GM23248 (cell line): ENCODE measurements at places on chromosomes 2 and 18.

DNA sequence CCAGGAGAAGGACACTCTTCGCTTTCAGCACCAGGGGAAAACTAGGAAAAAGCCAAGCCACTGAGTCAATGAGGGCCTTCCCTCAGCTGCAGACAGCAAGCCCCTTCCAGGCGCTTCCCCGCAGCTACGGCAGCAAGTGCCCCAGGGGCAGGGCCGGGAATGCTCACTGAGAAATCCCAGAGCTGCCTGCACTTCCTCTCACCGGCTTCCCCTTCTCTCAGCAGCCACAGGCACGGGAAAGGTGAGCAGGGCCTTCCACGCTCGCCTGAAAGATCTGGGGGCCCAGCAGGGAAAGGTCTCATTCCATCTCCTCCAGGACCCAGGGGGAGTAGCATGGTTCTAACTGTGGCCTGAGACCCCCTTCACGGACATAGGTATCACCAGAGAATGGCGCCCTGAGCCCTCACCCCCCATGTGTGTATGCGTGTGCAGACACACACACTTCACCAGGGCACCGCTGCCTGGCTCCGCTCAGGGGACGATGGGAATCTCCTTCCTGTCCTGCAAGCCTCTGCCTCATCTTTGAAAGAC lies 29.6 kb upstream of the FOSL2 start:
- DNase-seq = no peak

GRCh38 chr2:138452324-138452723 lies 49.2 kb upstream of the SPOPL start:
- DNase-seq = no peak

DNA sequence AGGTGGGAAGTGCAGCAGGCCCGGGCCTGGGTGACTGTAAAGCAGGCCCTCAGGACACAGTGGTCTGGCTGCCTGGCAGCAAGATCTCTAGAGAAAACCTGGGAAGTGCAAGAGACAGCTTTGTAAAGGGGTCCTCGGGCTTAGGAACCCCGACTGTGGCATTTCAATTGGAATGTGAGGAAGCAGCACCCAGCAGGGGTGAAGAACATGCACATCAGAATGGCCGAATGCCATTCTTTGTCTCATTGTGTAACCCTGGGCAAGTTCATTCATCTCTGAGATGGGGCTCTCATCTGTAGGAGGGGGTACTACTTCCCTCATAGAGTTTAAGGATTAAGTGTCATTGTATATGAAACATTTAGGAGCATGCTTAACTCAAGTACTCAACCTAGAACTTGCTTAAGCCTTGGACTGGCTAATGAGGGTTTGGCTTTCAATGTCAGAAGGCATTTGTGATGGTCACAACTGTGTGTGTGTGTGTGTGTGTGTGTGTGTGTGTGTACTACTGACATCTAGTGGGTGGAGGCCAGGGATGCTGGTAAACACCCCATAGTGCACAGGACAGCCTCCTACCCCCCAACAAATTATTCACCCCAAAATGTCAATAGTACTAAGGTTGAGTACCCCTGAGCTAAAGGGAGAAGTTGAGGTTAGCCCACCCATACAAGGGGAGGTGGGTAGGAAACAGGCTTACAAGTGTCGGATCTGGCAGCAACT lies 29.3 kb downstream of the MEX3C start:
- no peak for DNase-seq

- DNase-seq = no peak
Measured at GRCh38 chr2:130810490-130810889, 26.2 kb upstream of the ARHGEF4 start.

- peak; percentile 72 for DNase-seq
Measured at GRCh38 chr2:237866101-237866621, 6.7 kb downstream of the RAMP1 start.

- DNase-seq = peak; percentile 16
Measured at GRCh38 chr2:108193251-108193650, 46.5 kb upstream of the SULT1C3 start.

GRCh38 chr2:38243186-38243880 lies 133.7 kb downstream of the ATL2 start:
- no peak for DNase-seq

DNA sequence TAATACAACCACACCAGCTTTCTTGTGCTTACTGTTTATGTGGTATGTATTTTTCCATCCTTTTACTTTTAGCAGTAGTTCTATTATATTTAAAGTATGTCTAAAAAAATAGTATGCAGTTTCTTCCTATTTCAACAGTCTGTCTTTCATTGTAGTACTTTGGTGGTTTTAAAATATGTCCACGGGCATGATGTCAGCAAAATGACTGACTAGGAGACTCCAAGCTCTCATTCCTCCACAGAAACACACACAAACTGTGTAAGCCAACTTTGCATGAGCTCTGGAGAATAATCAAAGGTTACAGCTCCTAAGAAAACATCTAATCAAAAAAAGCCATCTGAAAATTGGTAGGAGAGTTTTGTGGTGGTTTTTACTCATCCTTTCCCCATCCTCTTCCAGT lies 56.1 kb downstream of the TEX51 start:
- DNase-seq = no peak

DNA sequence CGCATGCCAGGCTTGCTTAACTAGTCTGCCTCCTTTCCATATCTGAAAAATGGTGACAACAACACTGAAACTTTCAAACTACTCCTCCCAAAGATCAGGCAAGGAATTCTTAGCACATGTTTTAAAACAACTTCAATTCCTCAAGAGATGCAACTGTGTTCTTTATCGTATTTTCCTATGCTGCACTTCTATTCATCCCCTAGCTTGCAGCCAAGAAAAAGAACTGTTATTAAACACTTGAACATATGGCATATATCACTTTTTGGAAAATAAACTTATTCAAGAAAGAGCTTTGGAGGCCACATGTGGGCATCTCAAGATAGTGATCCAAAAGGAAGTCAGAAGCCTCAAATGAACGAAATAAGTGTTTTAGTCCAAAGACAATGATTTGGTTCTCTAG lies 75.6 kb upstream of the STAM2 start:
- DNase-seq = no peak

DNA sequence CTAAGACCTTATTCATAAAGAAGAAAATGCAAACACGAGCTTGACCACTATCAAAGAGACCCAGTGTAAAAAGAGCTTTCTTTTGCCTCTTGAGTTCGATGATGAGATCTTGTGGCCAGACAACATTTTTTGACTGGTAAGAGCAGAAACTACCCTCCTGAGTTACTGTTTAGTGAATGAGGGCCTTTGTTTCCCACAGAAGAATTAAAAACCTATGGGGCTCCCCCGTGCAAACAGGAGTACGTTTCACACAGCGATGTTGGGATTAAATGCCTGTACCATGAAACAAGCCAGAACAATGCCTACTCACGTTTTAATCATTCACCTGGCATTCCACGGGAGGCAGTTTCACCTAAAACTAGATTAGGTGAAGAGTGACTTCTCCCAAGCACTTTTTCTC lies 36.0 kb downstream of the MYCN start:
- DNase-seq = no peak

- DNase-seq = no peak
Measured at GRCh38 chr2:32783469-32783868, 155.6 kb downstream of the TTC27 start.

- DNase-seq = no peak
Measured at GRCh38 chr2:234491281-234491680, 5.6 kb downstream of the ARL4C start.

GRCh38 chr2:121640380-121641316 lies 8.6 kb downstream of the CLASP1 start:
- no peak for DNase-seq

- DNase-seq = peak; percentile 7
Measured at GRCh38 chr2:194203898-194204297, 1453.1 kb upstream of the SLC39A10 start.

DNA sequence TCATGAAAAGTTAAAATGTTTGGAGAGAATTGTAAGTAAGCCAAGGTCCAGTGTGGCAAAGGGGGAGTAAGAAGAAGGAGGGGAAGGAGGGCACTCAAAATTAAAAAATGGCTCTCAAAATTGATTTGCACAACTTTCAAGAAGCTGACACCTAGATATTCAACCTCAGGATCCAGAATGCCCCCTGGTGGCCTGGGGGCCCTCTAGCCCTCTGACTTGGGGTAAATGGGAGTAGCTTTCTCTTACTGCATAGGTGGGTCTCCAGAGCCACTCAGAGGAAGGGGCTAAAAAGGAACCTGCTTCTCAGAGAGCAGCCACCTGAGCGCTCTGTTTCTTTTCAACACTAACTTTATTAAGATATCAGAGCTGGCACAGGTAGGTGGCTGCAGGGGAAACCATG lies 968.5 kb downstream of the BCL11A start:
- DNase-seq = no peak

DNA sequence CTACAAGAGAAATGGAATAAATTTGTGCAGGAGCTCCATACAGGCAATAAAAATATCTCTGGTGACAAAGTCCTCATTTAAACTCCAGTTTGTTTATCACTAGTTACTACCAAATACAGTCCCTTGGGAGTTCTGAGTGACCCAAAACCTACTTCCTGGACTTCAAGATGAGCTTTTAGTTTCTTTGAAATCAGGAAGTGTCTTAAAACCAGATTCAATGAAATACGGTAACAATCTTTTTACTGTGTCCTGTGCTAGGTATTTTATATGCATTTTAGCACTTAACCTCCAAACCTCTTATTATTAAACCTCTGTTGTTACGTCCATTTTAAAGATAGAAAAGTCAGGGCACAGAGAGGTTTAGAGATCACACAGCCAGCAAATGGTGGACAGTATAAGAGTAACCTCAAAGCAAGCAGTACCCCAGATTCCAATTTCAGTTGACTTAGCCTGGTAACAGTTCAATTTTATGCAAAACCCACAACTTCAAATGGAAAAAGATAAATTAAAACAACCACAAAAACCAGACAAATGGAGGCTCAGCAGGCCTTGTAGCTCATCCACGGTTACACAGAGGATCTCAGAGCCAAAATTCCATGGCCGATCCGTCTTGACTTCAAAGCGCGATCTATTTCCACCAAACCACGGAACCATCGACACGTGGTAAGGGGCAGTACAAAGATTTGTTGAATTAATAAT lies 1.3 kb upstream of the KCMF1 start:
- DNase-seq = peak; percentile 64

DNA sequence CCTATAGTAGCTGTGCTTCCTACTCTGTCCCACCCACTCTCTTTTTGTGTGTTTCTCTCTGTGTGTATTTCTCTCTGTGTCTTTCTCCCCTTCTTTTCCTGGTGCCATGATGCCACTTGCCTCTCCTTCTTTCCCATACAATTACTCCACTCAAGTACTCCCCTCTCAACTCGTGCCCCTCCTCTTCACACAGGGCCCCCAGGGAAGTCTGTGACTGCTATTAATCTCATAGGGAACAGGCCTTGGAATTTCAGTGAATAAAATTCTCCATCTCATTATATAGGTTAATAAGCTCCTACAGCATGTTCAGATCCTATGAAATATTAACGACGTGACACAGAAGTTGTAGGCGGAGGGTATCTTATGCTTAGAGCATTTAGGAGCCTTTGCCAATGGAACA lies 205.9 kb upstream of the EPHA4 start:
- DNase-seq = no peak

- DNase-seq = peak; percentile 63
Measured at GRCh38 chr2:94874277-94874997, 3.2 kb downstream of the TEKT4 start.
